Activated naive CD8-positive, alpha-beta T cell treated with anti-CD3 and anti-CD28 coated beads, Interleukin-2, amount 50 U/mL, for 24 hours (primary cell): ENCODE measurements at places on chromosomes 7 and 10.

GRCh38 chr10:921471-922414 lies 9.8 kb downstream of the LARP4B start:
- H3K36me3 ChIP-seq: peaks cover 49% of the 10 kb centered on the region
- H3K27me3 ChIP-seq: no peaks in the 10 kb centered on the region
- no peak overlapping the region for H3K27ac ChIP-seq
- DNase-seq: no peak

GRCh38 chr7:99132595-99133321 lies 11.2 kb downstream of the SMURF1 start:
- H3K4me1 ChIP-seq: peaks cover 39% of the 10 kb centered on the region
- no peaks in the 10 kb centered on the region for H3K27me3 ChIP-seq
- no peaks in the 10 kb centered on the region for H3K36me3 ChIP-seq
- no peak for DNase-seq

- H3K27me3 ChIP-seq: peaks cover 2% of the 10 kb centered on the region
- H3K27ac ChIP-seq: no peak overlapping the region
- no peaks in the 10 kb centered on the region for H3K36me3 ChIP-seq
- no peak overlapping the region for H3K4me3 ChIP-seq
- no peak for DNase-seq
Measured at GRCh38 chr7:113207931-113208330, 89.6 kb upstream of the SMIM30 start.

DNA sequence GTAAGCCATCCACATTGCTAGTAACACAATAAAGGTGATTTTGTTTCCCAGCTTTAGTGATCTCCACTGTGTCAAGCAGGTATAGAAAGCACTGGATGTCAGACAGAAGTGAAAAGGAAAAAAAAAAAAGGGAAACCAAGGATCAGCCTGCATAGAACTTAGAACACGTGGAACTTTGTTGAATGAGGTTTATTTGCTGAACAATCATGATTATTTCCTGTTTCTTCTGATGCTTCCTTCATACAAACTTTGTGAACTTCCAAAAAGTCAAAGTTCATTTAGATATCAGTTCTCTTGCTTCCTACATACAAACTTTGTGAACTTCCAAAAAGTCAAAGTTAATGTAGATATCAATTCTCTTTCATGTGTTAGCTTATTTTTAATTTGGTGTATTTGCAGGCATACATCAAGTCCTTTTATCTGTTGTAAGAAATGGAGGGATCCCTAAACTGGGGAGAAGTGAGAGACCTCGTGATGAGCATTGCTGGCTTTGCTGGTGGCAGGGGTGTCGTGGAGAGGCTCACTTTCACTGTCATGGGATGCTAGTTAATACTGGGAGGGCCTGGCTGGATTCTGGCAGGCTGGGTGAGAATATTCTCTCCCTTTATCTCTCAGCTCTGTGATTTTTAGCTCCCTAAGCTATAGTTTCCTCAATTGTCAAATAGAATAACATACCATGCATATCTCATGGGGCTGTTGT lies 298.4 kb downstream of the INHBA start:
- H3K4me1 ChIP-seq: no peaks in the 10 kb centered on the region
- H3K36me3 ChIP-seq: no peaks in the 10 kb centered on the region
- H3K27me3 ChIP-seq: peaks cover 2% of the 10 kb centered on the region
- H3K27ac ChIP-seq: no peak overlapping the region
- no peak for DNase-seq

GRCh38 chr10:64170791-64171190 lies 649.6 kb downstream of the REEP3 start:
- H3K4me1 ChIP-seq: no peaks in the 10 kb centered on the region
- H3K36me3 ChIP-seq: no peaks in the 10 kb centered on the region
- DNase-seq: no peak
- no peak overlapping the region for H3K27ac ChIP-seq

DNA sequence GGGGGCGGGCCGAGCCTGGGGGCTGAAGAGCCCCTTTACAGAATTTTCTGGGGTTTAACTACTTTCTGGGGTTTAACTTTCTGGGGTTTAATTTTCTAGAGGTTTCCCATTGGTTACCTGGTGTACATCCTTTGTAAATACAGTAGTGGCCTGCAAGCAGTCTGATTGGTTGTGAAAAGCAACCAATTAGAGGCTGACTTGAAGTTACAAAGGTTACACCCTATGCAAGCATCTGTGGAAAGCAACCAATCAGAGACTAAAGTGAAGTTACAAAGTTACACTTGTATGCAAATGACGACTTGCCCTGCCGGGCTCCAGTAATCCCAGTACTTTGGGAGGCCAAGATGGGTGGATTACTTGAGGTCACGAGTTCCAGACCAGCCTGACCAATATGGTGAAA lies 27.4 kb downstream of the GTF2I start:
- peaks cover 42% of the 10 kb centered on the region for H3K4me1 ChIP-seq
- no peak for DNase-seq
- no peak overlapping the region for H3K4me3 ChIP-seq
- H3K27ac ChIP-seq: no peak overlapping the region

DNA sequence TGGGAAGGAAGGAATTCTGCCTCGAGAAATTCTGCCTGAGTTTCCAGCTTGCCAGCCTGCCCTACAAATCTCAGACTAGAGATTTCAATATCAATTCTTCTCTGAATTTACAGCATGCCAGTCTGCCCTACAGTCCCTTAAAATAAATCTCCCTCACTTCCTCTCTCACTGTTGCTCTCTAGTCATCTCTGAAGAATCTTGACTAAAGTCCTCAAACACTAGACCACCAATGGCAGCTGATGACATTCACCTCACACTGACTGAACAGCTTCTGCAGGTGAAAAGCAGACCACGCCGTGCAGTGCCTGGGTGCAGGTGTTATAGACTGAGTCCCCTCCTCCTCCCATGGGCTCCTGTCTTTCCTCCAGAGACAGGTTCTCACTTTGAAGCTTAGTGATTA lies 30.4 kb downstream of the PPP1R3C start:
- H3K36me3 ChIP-seq: no peaks in the 10 kb centered on the region
- H3K27me3 ChIP-seq: peaks cover 6% of the 10 kb centered on the region
- peaks cover 10% of the 10 kb centered on the region for H3K4me1 ChIP-seq

DNA sequence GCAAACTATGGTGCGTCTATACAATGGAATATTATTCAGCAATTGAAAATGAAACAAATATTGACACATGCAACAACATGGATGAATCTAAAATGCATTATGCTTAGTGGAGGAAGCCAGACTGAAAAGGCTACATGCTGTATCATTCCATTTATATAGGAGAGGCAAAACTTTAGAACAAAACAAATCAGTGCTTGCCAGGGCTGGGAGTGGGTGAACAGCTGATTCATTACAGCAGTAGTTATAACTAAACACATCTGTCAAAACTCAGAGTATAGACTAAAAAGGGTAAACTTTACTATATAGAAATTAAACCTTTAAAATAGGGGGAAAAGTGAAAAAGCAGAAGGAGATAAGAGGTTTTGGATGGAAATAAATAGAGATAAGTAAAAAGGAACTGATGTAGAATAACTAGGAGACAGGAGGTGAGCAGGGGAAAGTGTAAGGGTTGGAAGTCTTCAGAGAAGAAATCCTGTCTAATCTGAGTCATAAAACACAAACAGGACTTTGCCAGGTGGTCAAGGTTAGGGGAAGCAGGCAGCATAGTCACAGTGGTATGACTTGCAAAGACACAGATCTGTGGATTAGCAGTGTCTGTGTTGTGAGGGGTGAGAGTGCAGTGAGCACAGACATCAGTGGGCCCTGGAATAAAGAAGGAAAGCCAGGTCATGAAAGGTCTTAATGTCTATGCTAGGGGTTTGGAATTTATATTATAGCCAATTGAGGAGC lies 349.8 kb downstream of the PHTF2 start:
- no peak overlapping the region for H3K27ac ChIP-seq
- no peaks in the 10 kb centered on the region for H3K36me3 ChIP-seq
- DNase-seq: no peak
- no peaks in the 10 kb centered on the region for H3K27me3 ChIP-seq
- no peak overlapping the region for H3K4me3 ChIP-seq

GRCh38 chr10:90130321-90131086 lies 429.1 kb downstream of the KIF20B start:
- H3K36me3 ChIP-seq: peaks cover 3% of the 10 kb centered on the region
- no peak for DNase-seq
- H3K27me3 ChIP-seq: no peaks in the 10 kb centered on the region
- no peaks in the 10 kb centered on the region for H3K4me1 ChIP-seq

DNA sequence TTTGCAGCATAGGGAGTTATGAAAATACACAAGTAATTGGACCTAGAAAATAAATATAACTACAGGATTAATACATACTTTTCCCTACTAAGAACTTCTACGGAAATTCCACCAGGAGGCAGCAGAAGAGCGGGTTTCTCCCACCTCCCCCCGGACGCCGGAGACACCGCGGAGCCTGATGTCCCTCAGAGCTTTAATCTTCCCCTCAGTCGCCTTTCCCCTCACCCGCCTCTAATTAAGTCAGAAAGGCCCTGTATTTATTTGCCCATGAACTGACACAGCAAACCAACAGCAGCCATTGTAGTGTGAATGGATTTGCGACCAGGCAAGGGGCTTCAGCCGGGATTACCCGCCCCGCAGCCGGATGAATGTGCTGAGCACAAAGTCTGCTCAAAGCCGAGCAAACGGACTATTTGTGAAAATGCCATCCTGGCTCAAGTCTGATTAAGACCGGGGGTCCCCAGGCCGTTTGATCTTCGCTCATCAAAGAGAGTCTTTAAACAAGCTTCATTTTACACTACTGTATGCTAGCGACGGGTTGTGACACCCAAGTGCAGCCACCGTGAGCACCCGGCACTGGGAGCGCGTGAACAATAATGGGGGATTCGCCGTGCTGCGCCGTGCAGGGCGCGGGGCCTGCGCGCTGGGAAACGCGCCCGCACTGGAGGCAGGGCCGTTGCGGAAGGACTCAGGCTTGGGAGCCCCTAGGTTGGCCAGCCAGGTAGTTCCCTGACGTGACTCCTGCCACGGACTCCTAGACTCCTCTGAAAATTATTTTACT lies 5.6 kb upstream of the DKK1 start:
- peak overlapping the region; percentile 36 for H3K4me3 ChIP-seq
- peaks cover 2% of the 10 kb centered on the region for H3K36me3 ChIP-seq
- peaks cover 8% of the 10 kb centered on the region for H3K4me1 ChIP-seq
- peak; percentile 23 for DNase-seq
- peaks cover 41% of the 10 kb centered on the region for H3K27me3 ChIP-seq

- peaks cover 6% of the 10 kb centered on the region for H3K4me1 ChIP-seq
- no peak overlapping the region for H3K4me3 ChIP-seq
Measured at GRCh38 chr7:50699143-50699542, 83.6 kb downstream of the GRB10 start.

GRCh38 chr7:106257752-106258151 lies 27.0 kb downstream of the NAMPT start:
- no peaks in the 10 kb centered on the region for H3K27me3 ChIP-seq
- H3K27ac ChIP-seq: peak overlapping the region; percentile 34
- peaks cover 71% of the 10 kb centered on the region for H3K4me1 ChIP-seq
- H3K4me3 ChIP-seq: no peak overlapping the region

DNA sequence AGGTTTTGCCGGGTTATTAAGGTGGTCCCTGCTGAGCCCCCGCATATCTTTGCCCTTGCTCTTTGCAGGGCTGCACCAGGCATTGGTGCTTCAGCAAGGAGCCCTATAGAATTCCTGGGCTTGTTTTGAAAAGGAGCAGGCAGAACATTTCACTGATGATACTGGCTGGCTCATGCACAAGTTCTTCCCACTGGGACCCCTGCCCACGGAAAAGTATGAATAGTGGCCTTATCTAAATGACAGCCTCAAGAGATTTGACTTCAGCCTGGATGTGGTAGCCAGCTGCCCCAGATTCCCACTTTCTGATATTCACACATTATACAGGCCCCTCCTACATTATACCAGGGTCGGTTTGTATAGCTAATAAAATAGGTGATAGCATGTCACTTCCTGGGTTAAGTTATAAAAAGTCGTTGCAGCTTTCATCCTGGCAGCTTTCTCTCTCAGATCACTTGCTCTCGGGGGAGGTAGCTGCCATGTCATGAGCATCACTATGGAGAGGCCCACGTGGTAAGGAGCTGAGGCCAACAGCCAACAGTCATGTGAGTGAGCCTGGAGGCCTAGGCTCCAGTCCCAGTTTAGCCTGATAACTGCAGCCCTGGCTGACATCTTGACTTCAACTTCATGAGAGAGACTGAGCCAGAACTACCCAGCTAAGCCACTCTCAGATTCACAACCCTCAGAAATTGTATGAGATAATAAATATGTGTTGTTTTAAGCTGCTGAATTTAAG lies 16.8 kb upstream of the CRTAC1 start:
- peaks cover 20% of the 10 kb centered on the region for H3K27me3 ChIP-seq
- no peaks in the 10 kb centered on the region for H3K36me3 ChIP-seq
- H3K4me1 ChIP-seq: no peaks in the 10 kb centered on the region
- H3K27ac ChIP-seq: no peak overlapping the region

DNA sequence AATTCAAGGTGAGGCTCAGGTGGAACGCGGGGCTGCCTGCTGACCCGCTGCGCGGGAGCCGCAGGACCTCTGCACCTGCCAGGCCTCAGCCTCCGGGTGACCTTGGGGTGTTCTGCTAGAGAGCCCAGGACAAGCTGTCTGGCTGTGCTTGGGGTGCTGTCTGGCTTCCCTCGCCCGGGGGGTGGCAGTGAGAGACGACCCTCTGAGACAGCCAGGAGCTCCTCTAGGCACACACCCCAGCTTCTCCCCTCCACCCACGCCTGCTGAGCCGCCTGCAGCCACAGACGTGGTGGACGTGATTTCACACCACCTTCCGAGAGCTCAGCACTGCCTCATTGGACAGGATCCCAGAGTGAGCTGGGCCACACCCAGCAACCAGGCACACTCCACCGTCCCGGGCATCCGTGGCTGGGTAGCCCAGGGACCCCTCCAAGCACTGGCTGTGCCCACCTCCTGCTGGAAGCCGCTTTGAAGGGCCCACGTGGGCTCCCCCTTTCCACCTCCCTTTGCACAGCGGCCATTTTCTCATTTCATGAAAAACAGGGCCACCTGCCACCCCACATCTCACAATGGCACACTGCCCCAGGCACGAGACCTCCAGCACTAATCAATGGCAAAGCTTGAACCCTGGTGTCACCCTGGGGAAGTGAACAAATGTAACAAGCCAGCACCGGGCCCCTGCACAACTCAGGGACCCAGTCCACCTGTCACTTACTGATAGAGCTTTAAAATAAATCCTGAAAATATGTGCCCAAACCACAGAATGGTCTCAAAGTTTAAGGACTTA lies 35.0 kb downstream of the ZFAND2A start:
- no peaks in the 10 kb centered on the region for H3K4me1 ChIP-seq
- no peak overlapping the region for H3K4me3 ChIP-seq
- no peaks in the 10 kb centered on the region for H3K27me3 ChIP-seq
- DNase-seq: no peak
- peaks cover 6% of the 10 kb centered on the region for H3K36me3 ChIP-seq
- no peak overlapping the region for H3K27ac ChIP-seq

GRCh38 chr10:69801094-69801433 lies 642 bp upstream of the COL13A1 start:
- H3K27ac ChIP-seq: no peak overlapping the region
- H3K36me3 ChIP-seq: no peaks in the 10 kb centered on the region
- peak; percentile 53 for DNase-seq
- H3K4me3 ChIP-seq: no peak overlapping the region

- H3K27ac ChIP-seq: peak overlapping the region; percentile 61
- peaks cover 14% of the 10 kb centered on the region for H3K36me3 ChIP-seq
- no peaks in the 10 kb centered on the region for H3K27me3 ChIP-seq
- no peak for DNase-seq
Measured at GRCh38 chr7:77698042-77698625, 1.9 kb downstream of the RSBN1L start.
